ENCODE measurements at places on chromosomes 4 and X.

DNA sequence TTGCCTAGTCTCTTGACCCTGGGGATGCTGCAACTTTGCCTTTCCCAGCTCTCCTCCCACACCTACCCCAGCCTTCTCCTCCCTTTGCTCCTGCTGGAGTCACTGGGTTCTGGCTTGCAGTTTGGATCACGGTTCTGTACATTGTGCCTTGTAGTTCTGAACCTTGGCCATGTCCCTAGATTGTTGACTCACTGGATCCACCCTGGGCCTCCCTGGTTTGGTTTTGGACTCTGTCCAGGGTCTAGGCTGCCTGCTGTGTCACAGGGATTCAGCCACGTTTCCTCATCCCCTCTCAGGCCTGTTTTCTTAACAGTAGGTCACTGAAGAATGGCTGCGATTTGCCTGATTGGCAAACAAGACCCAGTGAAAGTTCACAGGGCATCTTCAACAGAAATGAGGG, 11.5 kb upstream of the GABRE start:
- no peak for DNase-seq

- no peak for DNase-seq
Measured at GRCh38 chrX:30224536-30224935, 5.9 kb upstream of the MAGEB3 start.

DNA sequence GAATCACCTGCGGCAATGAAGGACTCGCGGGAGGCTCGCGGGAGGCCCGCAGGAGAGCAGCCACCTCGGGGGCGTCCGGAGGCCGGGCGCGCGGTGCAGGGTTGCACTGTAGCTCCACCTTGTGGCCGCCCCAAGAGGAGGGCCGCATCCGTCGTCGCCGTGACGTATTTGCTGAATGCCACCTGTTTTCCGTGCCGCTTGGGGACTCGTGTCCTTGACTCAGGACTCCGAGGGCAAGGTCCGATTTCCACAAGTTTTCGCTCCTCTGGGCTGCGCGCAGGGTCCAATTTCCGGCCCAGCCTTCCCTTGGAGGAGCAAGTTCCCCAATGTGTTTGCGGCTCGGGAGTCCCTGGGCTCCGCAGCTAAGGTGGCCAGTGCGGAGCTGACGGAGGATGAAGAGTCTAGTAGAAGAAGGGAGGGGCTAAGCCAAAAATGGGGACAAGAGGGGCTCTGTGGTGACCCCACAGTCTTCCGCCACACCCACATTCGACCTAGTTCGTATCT, 10.7 kb upstream of the DLG3 start:
- DNase-seq: peak; percentile 66

GRCh38 chrX:19604375-19604774, 89.1 kb upstream of the MAP3K15 start:
- no peak for DNase-seq

DNA sequence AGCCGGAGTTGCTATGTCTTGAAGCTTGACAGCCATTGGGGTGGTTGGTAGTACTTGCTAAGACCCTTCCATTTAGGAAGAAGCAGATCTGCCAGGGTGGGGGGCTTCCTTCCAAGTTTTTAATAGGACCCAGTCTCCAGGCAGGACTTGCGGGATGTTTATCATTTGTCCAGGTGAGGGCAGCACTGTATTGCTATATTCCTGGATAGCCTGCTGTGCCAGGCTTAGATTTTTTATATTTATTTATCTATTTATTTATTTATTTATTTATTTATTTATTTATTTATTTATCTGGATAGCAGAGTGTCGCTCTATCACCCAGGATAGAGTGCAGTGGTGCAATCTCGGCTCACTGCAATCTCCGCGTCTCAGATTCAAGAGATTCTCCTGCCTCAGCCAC, 87.4 kb upstream of the CT45A1 start:
- no peak for DNase-seq

DNA sequence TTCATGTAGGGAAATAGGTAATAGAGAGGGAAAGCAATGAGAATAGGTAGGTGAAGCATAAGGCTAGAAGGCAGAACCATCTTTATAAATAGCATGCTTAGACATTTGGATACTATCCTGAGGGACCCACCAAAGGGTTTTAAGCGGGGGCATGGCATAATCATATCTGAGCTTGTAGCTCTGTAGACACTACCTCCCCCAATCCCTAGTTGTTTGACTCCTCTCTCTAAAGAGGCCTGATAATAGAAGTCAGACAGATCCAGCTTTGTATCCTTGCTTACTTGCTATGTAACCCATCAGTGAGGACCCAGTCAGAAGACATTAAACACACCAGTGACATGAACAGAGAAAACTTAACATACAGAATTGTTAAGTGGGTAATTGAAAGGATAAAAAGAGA, 58.7 kb downstream of the SCFD2 start:
- no peak for DNase-seq

GRCh38 chr4:37794056-37794455, 32.4 kb upstream of the PGM2 start:
- DNase-seq: no peak

GRCh38 chrX:31572360-31572759, 500.5 kb upstream of the FTHL17 start:
- no peak for DNase-seq

GRCh38 chrX:100216083-100216482, 194.0 kb downstream of the PCDH19 start:
- no peak for DNase-seq
